ENCODE measurements at places on chromosomes 7 and 10. TPM values are rescaled to one million over a fixed set of nuclear protein-coding genes. Genes with fewer than 3 reads are reported as not detected.

Gene SNX10
- total RNA-seq: 0.39 TPM

- no peak for DNase-seq
Measured at GRCh38 chr7:2729893-2730716, 42.1 kb downstream of the AMZ1 start.

DNA sequence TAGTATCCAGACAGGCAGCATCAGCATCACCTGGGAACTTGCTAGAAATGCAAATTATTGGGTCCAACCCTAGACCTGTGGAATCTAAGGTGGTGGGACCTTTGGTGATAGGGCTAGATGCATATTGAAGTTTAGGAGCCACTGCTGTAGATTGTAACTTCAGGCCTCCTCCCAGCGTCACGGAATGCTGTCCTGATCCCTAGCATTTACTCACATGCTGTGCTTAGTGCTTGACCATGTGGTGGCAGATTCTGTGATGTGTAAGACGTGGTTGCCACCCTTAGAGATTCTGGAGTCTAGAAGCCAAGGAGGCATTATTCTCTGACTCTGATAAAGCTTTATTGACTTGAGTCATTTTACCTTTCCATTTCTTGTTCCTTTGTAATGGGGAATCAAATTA is 13.5 kb downstream of the AHR start:
- DNase-seq: no peak

DNA sequence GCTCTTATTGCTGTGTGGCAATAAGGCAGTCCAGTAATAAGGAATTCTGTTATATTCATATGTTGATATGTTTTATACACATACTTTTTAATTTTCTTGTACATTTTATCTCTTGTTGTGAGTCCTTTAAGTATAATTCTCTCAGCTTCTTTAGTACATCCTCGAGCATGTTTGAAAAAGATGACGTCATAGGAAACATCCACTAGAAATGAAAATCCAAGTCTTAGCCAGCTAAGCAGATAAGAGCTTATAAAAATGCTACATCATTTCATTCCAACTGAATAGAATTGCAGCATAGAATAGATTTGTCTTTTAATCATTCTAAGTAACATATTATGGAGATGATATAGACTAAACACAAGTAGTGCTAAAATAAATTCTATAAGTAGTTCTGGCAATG is 283.7 kb upstream of the FZD1 start:
- no peak for DNase-seq

Measured in pulmonary artery endothelial cell (primary cell).